ENCODE measurements at places on chromosomes 1 and 21. TPM values are rescaled to one million over a fixed set of nuclear protein-coding genes. Genes with fewer than 3 reads are reported as not detected.

GRCh38 chr1:161111527-161111926 lies 6.3 kb downstream of the PFDN2 start:
- H3K36me3 ChIP-seq, result peaks cover 2% of the 10 kb centered on the region
- H3K27me3 ChIP-seq, result no peaks in the 10 kb centered on the region
- H3K27ac ChIP-seq, result no peak overlapping the region
- DNase-seq, result no peak
- no peak overlapping the region for H3K4me3 ChIP-seq
- peaks cover 43% of the 10 kb centered on the region for H3K4me1 ChIP-seq

GRCh38 chr21:43597052-43597451 lies 62.2 kb downstream of the HSF2BP start:
- H3K4me3 ChIP-seq, result no peak overlapping the region
- no peaks in the 10 kb centered on the region for H3K27me3 ChIP-seq
- no peaks in the 10 kb centered on the region for H3K36me3 ChIP-seq
- peaks cover 40% of the 10 kb centered on the region for H3K4me1 ChIP-seq

- no peaks in the 10 kb centered on the region for H3K27me3 ChIP-seq
- H3K4me1 ChIP-seq, result no peaks in the 10 kb centered on the region
- no peak overlapping the region for H3K27ac ChIP-seq
- no peak for DNase-seq
These were observed 579.7 kb downstream of the PLA2G4A start for GRCh38 chr1:187408212-187409004.

DNA sequence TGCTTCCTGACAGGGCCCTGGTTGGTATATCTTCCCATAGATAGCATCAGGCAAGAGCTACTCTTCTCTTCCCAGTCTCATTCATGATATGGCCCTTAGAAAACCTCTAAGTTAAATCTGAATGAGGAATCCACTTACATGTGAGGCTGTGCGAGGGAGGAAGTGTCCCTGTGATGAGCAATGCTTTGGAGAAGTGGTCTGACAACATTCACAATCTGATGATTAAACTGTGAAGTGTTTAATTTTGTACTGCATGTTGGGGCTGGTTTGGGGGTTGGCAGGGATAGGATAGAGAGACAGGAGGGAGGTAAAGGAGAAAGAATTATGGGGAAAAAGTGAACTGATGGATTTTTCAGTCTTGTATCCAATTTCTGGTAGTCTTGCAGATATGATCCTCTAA lies 421.2 kb upstream of the DAB1 start:
- no peak overlapping the region for H3K4me3 ChIP-seq
- H3K36me3 ChIP-seq, result no peaks in the 10 kb centered on the region
- H3K27ac ChIP-seq, result no peak overlapping the region

GRCh38 chr21:37276377-37276776 lies 9.2 kb upstream of the VPS26C start:
- no peak overlapping the region for H3K27ac ChIP-seq
- no peak for DNase-seq
- H3K27me3 ChIP-seq, result no peaks in the 10 kb centered on the region
- no peak overlapping the region for H3K4me3 ChIP-seq

GRCh38 chr1:19305880-19306279 lies 6.1 kb downstream of the AKR7A2 start:
- no peak overlapping the region for H3K4me3 ChIP-seq
- no peak for DNase-seq
- peaks cover 28% of the 10 kb centered on the region for H3K4me1 ChIP-seq
- peaks cover 61% of the 10 kb centered on the region for H3K36me3 ChIP-seq

The ZYG11A gene
- not detected for total RNA-seq

GRCh38 chr1:43558346-43558841 lies 27.7 kb downstream of the PTPRF start:
- H3K27me3 ChIP-seq, result no peaks in the 10 kb centered on the region
- DNase-seq, result no peak
- H3K4me1 ChIP-seq, result peaks cover 19% of the 10 kb centered on the region
- no peak overlapping the region for H3K4me3 ChIP-seq
- H3K27ac ChIP-seq, result no peak overlapping the region
- peaks cover 34% of the 10 kb centered on the region for H3K36me3 ChIP-seq

The MEX3A gene
- total RNA-seq, result 7.6 TPM
